ENCODE measurements at places on chromosomes 4 and X.

- DNase-seq: peak; percentile 24
Observed at GRCh38 chrX:11381464-11381863, 88.3 kb downstream of the AMELX start.

DNA sequence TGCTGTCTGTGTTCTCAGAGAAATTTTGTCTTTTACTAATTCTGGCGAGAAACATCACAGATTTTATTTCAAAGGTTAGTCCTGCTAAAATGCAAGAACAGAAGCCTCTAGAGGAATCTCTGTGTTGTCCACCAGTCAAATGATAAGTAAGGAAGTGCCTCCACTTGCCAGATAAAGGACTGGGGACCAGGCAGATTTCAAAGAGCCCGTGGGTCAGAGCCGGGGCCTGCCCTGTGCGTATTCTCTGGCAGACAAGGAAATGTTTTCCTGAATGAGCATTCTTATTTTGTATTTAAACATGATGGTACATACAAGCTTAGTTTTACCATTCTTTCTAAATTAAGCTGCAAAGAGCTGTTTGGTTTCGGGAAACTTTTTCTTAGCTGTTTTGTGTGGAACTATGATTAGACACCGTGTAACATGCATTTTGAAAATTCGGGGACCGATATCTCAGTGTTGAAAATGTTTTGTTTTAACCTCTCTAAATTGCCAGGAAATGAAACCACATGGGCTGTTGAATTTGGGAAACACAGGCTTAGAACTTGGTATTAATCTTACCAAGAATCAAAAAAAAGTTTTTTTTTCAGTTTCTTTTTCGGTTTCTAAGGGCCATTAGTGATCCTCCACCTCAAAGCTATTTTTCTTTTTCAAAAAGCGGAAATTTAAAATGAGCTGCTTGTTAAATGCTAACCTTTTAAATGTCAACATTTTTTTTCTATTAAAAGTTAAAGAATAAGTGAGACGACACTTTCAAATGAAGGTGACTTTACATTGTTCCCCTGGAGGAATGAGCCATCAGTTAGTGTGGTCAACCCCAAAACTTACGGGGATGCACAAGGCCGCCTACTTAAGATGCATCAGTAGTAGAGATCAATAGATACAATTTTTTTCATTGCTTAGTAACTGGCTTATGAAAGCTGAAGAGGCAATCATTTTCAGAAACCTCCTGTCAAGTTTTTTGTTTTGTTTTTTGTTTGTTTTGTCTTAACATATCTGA, 89.6 kb upstream of the MTM1 start:
- no peak for DNase-seq

DNA sequence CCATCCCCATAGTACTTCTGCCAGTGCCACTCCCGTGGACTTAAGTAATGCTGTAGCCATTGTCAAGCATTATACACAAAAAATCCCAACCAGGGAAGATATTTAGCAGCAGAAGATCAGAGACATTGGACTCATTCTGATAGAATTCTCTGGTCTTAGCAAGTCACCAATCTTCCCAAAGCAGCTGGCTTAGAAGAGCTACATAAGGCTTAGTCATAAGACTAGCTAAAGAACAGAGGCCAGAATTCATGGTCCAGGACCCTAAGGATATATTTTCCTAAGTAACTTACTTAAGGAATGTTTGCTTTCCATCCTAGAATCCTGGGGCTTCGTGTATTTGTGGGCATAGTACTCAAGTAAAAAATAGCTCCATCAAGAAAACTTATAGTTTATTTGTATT, 100.3 kb upstream of the SLIT2 start:
- no peak for DNase-seq

DNA sequence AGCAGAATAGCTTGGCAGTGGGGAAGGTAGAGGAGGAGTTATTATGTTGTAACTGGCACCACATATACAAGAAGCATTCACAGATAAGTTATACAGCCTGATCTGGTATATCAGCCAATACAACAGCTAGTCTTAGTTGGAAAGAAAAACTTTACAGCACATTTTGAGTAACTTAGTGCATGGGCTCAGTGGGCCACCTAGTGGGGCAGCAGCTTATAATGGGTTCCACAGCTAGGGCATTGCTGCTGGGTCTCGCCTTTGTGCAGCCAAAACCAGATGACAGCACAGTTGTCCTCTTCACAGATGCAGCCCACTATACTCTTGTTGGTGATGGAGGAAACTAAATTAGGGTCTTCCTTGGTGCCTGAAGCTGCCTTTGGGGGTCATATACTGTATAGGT, 448.1 kb upstream of the RASGEF1B start:
- no peak for DNase-seq

GRCh38 chr4:48642421-48643374, 137.4 kb downstream of the FRYL start:
- no peak for DNase-seq

GRCh38 chrX:2321411-2321810, 179.4 kb downstream of the DHRSX start:
- DNase-seq: no peak

DNA sequence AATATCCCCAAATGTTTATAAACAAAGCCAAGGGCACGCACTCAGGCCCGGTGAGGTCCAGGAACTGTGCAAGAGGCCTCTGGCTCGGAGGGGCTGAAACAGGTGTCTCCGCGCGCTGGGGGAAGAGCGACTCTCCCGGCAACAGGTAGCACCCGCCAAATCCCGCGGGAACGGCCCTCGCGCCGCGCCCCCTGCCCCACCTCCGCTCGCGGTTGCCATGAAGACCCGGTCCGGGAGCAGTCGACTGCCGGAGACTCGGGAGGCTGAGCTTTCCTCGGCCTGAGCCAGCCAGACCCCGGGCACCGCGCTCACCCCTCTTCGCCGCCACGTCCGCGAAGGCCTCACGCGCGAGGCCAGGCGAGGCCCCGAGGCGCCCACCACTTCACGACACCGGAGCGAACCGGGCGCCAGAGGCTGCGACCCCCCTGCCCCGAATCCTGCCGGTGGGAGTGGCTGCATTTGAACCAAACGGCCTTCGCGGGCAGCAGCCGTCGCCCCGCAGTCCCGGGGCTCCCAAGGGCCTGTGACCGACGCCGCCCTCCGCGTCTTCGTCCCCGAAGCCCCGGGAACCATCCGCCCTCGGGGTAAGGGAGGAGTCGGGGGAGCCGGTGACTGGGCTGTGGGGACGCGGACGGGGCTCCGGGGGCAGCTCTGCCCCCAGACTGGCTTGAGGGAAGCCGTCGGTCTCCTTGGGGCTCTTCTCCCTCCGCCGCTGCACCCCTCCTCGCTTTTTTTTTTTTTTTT, at the start of gene NSUN7:
Gene NSUN7 (plus strand): TSS at position 239 of the 744 bp plus-strand sequence. CDS start 739 bp downstream, outside the sequence.
- DNase-seq: peak; percentile 51

GRCh38 chr4:90766837-90767236, 639.6 kb downstream of the CCSER1 start:
- no peak for DNase-seq

GRCh38 chr4:80731436-80731835, 299.1 kb upstream of the BMP3 start:
- no peak for DNase-seq

DNA sequence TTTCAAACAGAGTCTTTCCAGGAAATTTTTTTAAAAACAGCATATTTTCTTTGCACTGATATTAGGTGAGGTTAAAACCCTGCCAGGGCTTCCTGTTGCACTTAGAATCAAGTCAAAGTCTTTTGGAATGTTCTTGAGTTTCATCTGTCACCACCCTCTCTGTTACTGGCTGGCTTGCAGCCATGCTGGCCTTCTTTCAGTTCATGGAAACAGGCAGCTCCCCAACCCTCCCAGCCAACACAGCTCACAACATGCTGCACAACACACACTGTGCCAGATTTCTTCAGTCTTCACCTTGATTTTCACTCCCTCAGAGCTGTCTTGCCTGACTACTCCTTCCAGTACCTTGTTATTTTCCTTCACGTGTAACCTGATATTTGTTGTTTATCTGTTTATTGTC, 129.5 kb downstream of the KCNIP4 start:
- no peak for DNase-seq

DNA sequence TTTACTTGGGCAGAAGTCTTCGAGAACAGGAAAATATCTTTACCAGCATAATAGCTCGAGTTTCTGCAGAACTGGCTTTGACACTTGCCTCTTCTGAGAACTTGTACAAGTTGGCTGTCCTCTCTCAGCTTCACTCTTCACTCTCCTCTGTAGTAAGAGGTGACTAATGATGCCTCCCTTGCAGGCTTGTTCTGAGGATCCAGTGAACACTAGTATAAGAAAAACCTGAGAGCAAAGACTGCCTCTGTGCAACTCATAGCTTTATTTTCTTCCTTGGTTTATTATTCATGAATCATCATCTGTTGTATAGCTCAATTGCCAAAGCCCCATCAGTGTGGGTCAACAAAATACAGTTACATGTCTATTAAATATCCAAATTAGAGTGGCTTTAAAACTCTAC, 266.7 kb upstream of the CLNK start:
- no peak for DNase-seq

GRCh38 chr4:67927251-67927650, 36.0 kb downstream of the TMPRSS11A start:
- DNase-seq: no peak

DNA sequence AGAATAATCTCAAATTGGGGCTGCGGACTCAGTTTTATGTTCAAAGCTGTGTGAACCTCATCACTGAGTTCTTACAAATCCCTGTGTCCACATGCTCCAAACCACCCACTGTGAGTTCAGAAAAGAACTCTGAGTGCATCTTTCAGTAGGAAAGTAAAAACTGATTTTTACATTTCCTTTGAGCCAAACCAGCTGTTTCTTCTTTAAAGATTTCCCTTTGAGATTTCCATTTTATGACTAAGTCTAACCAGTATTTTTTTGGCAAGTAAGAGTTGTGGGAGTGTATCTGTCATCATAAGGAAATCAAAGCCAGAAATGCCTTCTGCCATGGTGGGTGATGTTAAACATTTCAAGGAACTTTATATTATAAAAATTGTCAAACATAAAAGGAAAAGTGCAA, 100.0 kb downstream of the TET2 start:
- DNase-seq: no peak

All from NCI-H1930 (cell line).